ENCODE measurements at places on chromosomes 1 and 21.
A peak's percentile ranks its signal among the peaks of the same experiment; 100 is the strongest.

GRCh38 chr1:36285443-36286101 is 20.6 kb upstream of the SH3D21 start:
- DNase-seq = peak; percentile 69

DNA sequence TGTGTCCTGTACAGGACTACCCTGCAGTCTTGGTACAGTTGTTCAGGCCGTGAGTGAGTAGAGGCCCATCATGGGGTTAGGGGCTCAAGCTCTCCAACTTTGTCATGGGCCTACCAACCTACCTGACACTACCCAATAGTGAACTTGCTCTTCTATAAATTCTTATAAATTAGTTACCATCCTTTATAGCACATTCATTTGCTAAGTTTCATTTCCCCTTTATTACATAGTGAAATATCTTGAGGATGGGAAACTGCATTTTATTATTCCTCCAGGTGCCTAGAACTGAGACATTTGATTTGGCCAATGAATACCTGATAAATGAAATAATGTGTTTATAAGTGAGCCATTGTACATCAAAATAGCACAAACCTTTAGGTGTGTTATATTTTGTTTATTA is 9.1 kb upstream of the CTH start:
- no peak for DNase-seq

- no peak for DNase-seq
Measured at GRCh38 chr1:22665752-22666151, 12.7 kb downstream of the C1QB start.

DNA sequence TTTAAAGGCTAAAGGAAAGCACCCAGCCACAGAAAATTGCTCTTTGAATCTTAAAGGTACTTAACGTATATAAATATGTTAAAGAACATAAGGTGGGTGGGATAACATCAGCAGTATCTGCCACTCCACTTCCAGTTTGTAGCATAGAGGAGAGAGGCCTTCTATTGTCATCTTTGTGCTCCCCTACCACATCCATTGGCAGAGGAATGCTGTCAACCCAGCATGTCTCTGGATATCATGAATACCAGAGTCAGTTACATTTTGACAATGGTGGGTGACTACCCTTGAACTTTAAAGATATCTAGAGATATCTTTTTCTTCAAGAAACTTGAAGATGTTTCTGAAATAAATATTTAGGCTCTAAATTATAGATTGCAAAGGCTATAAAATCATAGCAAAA is 283.2 kb upstream of the LRRC7 start:
- DNase-seq = no peak

DNA sequence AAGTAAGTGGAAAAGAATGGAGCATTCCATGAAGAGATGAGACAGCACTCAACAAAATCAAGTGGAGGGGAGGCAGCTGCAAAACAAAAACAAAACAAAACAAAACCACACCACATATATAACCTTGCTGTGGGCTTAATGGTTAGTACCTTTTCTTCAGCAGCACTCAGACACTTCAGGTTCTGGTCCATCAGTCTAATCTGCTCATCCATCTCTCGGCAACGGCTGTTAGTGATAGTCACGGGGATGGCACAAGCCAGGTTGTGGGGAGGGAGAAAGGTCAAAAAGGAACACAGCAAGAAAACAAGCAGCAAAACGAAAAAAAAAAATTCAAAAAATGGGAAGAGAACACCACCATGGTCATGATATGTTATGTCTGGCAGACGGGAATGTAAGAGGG is 17.0 kb upstream of the NUP210L start:
- no peak for DNase-seq

DNA sequence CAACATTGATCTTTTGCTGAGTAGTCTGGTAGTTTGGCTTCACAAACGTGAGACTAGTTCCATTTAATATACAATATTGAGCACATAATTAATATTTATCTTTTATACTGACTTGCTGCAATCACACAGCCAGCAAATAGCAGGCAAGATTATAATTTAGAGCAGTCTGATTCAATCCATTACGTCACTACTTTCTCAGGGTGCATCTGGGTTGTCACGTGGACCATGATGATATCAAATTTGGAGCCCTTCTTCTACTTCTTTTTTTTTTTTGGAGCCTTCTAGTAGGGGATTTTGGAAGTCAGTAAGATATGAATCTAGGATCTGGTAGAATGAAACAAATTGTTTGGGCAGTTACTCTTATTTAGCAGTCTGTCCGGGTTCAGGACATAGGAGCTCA is 100.6 kb upstream of the SLC5A9 start:
- DNase-seq = no peak

DNA sequence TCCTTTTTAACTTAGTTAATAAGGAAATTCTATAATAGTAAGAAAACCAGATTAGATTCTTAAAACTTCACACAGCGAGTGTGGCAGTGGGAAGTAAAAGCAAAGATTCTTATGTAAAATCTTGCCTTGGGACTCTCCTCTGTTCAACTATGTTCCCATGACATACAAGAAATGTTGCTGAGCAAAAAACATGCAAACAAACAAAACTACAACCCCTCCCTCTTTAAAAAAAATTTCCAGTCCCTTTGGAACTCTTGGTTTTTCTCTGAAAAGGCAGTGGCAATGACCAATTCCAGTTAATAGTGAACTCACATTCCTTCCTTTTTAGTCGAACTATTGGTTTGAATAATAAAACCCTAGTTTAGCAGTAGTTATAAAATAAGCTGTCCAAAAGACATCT is 453.1 kb upstream of the ZRANB2 start:
- no peak for DNase-seq

- no peak for DNase-seq
Measured at GRCh38 chr1:16083486-16083885, 10.0 kb upstream of the FAM131C start.

All from central memory CD4-positive, alpha-beta T cell (primary cell).